Glomerular endothelial cell (primary cell): ENCODE measurements at places on chromosomes 5 and 9. TPM values are rescaled to one million over a fixed set of nuclear protein-coding genes. Genes with fewer than 3 reads are reported as not detected.

- DNase-seq, result no peak
These were observed 31.5 kb upstream of the NSMF start for GRCh38 chr9:137490532-137491186.

DNA sequence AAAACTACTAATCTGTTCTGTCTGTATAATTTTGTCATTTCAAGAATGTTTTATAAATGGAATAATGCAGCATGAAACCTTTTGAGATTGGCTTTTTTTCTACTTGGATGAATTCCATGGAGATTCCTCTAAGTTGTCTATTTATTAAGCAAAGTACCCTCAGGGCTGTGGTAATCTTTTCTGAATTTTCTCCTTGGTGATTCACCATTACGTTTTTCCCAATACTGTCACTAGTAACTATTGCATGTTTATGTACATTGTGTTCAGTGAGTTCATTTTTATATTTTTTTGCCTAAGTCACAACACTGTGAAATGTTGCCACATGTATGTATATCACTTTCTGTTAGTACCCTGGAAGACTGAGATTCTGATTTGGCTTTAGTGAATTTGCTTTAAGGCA, 177.0 kb upstream of the GRIN3A start:
- no peak for DNase-seq

DNA sequence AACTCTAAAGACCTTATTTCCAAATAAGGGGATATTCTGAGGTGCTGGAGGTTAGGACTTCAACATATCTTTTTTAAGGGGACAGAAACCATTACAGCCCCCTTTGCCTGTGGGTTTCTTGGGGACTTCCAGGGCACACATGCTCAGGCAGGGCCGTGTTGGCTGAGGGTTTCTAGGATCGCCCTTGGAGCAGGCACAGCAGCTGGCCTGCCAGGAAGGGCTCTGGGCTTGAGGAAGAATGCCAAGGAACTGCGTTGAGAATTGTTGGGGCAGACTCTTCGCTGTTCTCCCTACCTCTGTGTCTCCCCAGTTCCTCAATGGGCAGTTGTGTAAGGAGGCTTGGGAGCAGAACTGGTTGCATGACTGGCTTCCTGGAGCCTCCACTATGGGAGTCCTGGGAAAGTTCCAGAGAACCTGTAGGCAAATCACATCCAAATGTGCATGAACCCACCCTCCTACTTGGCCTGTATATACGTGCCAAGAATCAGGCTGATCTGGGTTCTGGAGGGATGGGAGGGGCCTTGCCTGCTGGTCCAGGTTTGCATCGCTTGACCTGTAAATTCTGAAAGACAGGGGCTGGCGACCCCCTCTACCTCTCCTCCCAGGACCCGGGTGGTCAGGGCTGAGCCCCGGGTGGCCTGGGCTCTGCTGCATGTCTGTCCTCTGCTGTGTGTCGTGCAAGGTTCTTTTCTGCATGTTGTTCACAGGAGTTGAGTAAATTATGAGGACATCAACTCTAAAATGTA, 65.5 kb downstream of the HSPA4 start:
- DNase-seq, result no peak

- DNase-seq, result no peak
These were observed 120.5 kb downstream of the ADAMTS2 start for GRCh38 chr5:179224741-179225140.

DNA sequence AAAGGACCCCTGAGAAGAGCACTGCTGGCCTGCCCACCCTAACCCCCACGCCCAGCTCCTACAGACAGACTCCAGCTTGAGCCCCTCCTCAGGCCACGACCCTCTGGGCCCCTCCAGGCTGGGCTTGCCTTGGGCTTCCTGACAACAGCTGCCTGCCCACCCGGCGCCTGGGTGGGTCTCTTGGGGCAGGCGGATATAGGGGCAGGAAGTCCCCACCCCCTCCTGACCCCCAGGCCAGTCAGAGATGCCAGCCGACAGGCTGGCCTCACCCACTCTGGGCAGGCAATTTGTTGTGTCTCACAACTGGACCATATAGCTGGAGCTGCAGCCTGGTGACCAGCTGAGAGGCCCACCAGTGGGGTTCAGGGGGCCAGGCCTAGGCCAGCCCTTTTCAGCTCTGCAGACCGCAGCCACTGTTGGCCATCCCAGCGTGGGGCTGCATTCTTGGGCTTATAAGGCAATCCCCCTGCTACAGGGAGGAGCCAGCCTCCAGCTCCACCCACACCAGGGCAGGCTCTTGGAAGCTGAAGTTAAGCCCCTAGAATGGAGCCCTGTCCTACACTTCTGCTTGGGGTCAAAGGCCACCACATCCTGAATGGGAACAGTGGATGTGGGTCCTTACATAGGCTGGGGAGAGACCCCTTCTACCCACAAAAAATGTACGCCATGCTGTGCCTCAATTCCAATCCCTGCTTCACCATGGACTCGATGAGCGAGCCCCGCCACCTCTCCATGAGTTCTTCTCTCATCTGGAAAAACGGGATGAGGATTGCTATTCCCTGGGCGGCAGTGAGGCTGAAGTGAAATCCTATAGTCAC, 2.0 kb downstream of the PDLIM7 start:
- no peak for DNase-seq

DNA sequence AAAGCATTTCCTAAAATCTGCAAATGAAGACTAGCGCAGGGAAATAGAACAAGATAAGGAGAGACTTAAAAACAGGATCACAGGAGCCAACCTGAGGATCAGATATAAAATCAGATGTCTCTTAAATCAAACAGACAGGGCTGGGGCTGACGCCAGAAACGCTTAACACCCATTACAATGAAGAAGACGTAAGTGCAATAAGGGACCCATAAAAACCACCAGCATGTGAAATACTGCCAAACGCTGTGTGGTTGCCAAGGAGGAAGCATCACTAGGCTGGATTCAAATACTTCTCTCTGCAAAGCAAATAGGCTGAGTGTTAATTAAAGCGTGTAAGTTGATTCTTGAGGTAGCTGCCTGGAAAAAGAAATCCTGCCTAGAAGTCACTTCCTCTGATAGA, 74.4 kb upstream of the ATP10B start:
- DNase-seq, result no peak

DNA sequence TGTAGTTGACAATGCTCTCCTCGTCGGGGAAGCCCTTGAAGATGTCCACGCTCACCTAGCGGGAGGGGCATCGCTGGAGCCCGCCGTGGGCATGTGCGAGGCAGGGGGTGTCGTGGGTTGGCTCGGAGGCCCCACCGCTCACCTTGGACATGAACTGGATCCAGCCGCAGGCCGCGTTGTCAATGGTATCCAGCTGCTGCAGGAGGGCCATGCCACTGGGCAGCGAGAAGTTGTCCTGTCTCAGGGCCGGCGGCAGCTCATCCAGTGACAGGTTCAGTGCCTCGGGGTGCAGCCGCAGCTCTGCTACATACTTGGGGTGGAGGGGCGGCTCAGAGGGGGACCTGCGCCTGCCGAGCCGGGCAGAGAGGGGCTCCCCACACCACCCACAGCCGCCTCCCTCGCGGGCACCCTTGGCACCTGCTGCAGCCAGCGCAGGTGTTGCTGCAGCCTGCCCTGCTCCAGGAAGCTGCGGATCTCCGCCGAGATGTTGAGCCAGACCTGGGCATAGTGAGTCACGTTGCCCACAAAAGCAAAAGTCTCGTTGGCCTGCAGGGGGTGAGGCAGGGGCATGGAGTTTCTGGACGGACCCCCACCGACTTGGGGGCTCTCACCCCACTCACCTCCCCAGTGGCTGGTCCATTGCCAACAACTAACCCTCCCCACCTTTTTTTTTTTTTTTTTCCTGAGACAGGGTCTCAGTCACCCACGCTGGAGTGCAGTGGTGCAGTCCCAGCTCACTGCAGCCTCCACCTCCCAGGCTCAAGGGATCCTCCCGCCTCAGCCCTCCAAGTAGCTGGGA, 9.1 kb downstream of the ABCA2 start:
- DNase-seq, result no peak

DNA sequence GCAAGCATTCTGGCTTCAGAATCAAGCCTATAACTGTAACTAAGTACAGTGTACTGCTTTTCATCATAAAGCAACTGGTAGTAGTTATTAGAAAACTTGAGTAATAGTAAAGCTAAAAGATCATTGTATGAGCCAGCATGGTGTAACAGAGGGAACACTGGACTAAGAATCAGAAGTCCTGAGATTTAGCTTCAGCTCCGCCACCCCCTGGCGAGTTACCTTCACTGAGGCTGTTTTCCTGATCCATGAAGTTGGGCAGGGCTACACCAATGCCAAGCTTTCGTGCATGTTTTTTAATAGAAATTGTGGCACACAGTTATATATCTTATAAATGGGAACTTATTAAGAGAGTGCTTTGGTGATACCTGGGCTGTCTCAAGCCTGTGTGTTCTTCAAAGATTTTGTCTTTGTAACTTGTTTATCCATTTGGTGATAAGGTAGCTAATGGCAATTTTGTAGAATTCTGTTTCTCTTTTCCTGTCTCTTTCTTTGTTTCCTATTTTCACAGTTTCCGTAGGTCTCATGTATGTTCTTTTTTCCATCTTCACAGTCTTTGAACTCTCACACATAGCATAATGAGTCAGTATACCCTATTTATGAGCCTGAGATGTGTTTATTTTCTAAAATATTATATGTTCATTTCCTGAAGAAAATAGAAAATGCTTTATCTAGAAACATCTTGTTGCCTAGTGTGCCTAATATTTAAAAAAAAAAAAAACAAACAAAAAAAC, 102.3 kb downstream of the GDNF start:
- DNase-seq, result no peak

GRCh38 chr9:34689512-34689911, 1.6 kb downstream of the CCL19 start:
- DNase-seq, result no peak

DNA sequence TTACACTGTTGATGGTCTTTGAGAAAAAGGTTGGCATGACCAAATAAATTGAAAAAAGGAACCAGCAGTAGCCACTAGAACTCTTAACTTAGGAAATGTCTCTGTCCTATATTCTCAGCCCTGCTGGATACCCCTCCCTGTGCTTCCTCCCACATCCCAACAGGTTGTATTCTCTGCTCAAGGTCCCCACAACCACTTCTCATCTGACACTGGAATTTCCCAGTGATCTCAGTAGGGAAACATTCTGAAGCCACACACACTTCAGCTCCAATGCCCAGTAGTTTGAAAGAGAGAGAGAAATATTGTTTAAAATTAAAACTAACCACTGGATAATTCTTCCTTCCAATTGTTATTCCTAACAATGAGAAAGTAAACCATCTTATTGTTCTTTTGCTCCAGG, 30.0 kb upstream of the NREP start:
- DNase-seq, result no peak

- no peak for DNase-seq
These were observed 105.7 kb downstream of the LURAP1L start for GRCh38 chr9:12880406-12881015.

GRCh38 chr5:133948721-133949120, 19.7 kb downstream of the C5orf15 start:
- no peak for DNase-seq

- DNase-seq, result no peak
These were observed 66.9 kb downstream of the DCP2 start for GRCh38 chr5:113043491-113043931.

DNA sequence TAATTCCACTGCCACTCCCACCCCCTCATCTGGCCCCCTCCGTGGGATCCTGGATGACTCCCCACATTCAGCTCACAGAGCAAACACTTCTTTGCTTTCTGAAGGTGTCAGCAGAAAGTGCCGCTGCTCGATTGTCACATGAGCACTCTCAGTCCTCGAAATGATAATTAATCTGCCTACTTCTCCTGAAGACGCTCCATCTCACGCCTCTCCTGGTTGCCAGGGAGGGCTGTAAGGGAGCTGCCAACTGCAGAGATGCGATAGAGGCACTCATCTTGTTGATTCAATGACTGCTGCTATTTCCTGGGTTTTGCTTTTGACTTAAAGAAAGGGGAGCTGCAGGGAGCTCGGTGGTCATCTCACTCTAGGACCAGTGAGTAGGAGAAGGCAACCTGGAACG, 206.5 kb downstream of the DAB2IP start:
- DNase-seq, result no peak

DNA sequence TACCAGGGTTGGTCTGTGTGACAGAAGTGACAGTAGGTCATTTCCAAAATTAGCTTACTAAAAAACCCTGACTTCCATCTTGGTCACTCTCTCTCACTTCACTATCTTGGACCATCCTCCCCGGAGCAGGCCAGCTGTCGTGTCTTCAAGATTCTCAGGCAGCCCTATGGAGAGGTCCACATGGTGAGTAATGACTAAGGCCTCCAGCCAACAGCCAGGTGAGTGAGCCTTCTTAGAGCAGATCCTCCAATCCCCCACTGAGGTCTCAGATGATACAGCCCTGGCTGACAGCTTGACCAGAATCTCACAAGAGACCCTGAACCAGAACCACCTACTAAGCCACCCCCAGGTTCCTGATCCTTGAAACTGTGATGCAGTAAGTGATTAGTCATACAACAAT, 92.0 kb downstream of the DCP2 start:
- DNase-seq, result no peak

DNA sequence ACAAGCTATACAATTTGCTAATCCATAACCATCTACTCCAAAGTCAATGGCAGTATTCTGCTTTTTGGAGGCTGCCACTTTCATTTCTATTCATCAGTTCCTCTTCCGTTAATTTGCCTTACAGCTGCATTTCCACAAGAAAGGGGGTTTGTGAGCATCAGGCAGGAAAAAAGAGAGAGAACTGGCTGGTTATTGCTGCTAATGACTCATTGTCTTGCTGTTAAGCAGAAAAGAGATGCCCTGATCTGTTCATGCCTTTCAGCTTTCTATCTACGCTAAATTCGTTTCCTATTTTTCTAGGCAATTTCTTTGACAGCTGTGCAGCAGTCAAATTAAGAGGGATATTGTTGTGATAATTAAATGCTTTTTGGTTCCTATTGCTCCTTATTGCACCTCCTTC, 65.9 kb upstream of the GNAQ start:
- DNase-seq, result no peak

DNA sequence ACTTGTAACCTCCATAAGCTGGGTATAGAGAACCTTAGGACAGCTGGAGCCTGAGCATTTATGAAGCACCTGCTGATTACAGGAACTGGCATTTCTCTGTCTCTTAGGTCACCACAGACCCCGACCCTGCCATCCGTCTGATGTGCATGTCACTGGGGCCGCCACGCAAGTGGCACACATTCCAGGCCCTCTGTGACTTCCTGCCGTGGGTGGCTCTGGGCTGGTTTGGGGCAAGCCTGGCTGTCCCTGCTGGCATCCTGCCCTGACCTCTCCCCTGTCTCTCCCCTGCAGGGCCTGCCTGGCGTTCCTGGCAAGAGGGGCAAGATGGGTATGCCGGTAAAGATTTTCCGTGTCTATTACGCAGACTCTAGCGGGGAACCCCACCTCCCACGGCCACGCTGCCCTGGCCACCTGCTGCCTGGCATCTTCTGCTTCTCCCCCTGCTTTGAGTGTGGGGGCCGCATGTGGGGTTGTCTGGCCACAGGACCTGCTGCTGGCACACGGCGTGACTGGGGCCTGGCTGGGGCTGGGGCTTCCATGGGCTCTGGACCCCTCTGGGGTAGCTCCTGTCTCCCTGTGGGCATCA, 55.4 kb downstream of the COL27A1 start:
- DNase-seq, result no peak

CARTPT gene
- total RNA-seq, result not detected in 2 replicates

PCDHA6 gene
- 0.23 and 0.58 TPM in 2 replicates for total RNA-seq

UBE2QL1 gene
- total RNA-seq, result not detected in 2 replicates

IL4 gene
- not detected in 2 replicates for total RNA-seq

UBLCP1 gene
- 27.5 and 28.5 TPM in 2 replicates for total RNA-seq

NEUROG1 gene
- not detected in 2 replicates for total RNA-seq

PCDHB5 gene
- 2.5 and 4.1 TPM in 2 replicates for total RNA-seq

FGF1 gene
- total RNA-seq, result 0.82 and 1.5 TPM in 2 replicates
